LHCN-M2 (cell line): ENCODE measurements at places on chromosomes 1 and 21. TPM values are rescaled to one million over a fixed set of nuclear protein-coding genes. Genes with fewer than 3 reads are reported as not detected.

The DEDD gene
- 27.7 and 29.6 TPM in 2 replicates for total RNA-seq

The NR1I3 gene
- not detected in 2 replicates for total RNA-seq

The FCGR2B gene
- not detected in 2 replicates for total RNA-seq

The TNFSF4 gene
- total RNA-seq: 23.9 and 26.1 TPM in 2 replicates

The FBXO42 gene
- total RNA-seq: 13.0 and 14.5 TPM in 2 replicates

The PTGFR gene
- total RNA-seq: 26.5 and 32.8 TPM in 2 replicates

The FCRL4 gene
- total RNA-seq: not detected in 2 replicates

The STUM gene
- not detected in 2 replicates for total RNA-seq

The LCE2C gene
- not detected in 2 replicates for total RNA-seq

The GJA8 gene
- total RNA-seq: not detected in 2 replicates

The NPHP4 gene
- total RNA-seq: 4.5 and 4.7 TPM in 2 replicates

The MACF1 gene
- total RNA-seq: 261 and 366 TPM in 2 replicates

The CFAP141 gene
- total RNA-seq: not detected in 2 replicates

The RGS8 gene
- not detected in 2 replicates for total RNA-seq

The EFNA1 gene
- total RNA-seq: 0.23 TPM in 1 of 2 replicates, not detected in the other

The PLPP3 gene
- total RNA-seq: 49.5 and 50.3 TPM in 2 replicates

The CAPN8 gene
- not detected in 2 replicates for total RNA-seq

The CLK2 gene
- 23.7 and 26.9 TPM in 2 replicates for total RNA-seq

The FMO2 gene
- not detected in 2 replicates for total RNA-seq

The ELF3 gene
- total RNA-seq: 0.06 TPM in 1 of 2 replicates, not detected in the other

The KCNA2 gene
- total RNA-seq: not detected in 2 replicates

The SLAMF8 gene
- not detected in 2 replicates for total RNA-seq

The CD52 gene
- total RNA-seq: not detected in 2 replicates

The SPRR1B gene
- total RNA-seq: not detected in 2 replicates

The OR10X1 gene
- not detected in 2 replicates for total RNA-seq

The IPO9 gene
- 28.9 and 33.1 TPM in 2 replicates for total RNA-seq

The ARHGAP30 gene
- total RNA-seq: not detected in 2 replicates

The PIGR gene
- not detected in 2 replicates for total RNA-seq

The PSRC1 gene
- 57.6 and 60.4 TPM in 2 replicates for total RNA-seq

The TEX38 gene
- total RNA-seq: 0.17 TPM in 1 of 2 replicates, not detected in the other

The DOP1B gene
- total RNA-seq: 4.2 and 5.8 TPM in 2 replicates

The FAM43B gene
- 0.06 TPM in 1 of 2 replicates, not detected in the other for total RNA-seq

The GLIS1 gene
- total RNA-seq: 3.7 and 4.6 TPM in 2 replicates
